ENCODE measurements at places on chromosomes 6 and 20.

GRCh38 chr20:17568045-17568788 is 1.7 kb upstream of the DSTN start:
- no peak for DNase-seq

- DNase-seq, result peak; percentile 73
These were observed at the start of gene PPP1R18 for GRCh38 chr6:30686009-30686907. Gene PPP1R18, minus strand, starts transcription at chr6:30686645. Its CDS starts 627 bp downstream, at chr6:30686018.

DNA sequence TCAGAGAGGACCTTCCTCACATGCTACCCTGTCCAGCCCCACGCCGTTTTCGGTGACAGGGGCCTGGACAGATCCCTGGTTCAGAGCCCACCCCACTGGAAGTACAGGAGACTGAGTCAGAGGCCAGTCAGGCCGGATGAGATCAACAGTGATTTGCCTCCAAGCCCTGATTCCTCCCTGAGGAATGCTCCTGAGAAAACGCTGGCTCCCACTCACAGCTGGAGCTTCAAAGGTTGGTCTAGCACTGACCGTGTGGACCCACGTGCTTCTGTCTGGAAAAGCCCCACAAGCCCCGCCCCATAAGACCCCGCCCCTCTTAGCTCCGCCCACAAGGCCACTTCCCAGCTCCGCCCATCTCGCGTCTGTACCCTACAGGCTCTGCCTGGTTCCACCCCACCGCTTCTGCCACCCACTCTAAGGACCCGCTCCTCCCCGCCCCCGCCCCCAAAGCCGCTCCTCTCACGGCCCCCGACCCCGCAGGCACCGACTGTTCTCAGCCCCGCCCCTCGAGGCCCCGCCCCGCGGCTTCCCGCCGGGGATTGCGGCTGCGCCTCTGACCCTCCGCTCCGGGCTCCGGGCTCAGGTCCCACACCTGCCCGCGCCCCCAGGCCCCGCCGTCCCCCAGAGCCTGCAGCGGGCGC is 64.9 kb upstream of the BHLHE23 start:
- peak; percentile 12 for DNase-seq

DNA sequence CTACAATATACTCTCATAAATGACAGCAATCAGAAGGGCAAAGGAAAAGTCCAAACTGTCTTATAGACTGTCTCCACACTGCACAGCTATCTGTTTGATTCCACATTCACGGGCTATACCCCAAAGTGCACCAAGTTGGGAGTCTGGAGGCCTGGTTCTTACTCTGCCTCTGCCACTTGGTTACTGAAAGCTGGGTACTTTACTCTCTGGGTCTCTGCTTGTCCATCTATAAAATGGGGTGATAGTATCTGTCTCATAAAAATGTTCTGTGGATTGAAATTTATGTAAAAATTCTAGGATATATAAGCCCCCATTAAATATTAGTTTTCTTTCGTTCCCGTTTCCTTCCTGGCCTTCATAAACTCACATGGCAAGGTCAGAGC is 86.5 kb downstream of the CD164 start:
- DNase-seq, result no peak

GRCh38 chr6:164099269-164099865 is 684.8 kb downstream of the QKI start:
- DNase-seq, result no peak

- no peak for DNase-seq
These were observed 38.0 kb downstream of the TGM2 start for GRCh38 chr20:38126932-38127621.

- no peak for DNase-seq
These were observed 83.1 kb downstream of the SYNJ2 start for GRCh38 chr6:158064725-158065251.

GRCh38 chr20:58228484-58229197 is at the start of gene ANKRD60:
Gene ANKRD60, minus strand, starts transcription at chr20:58228653. Its CDS starts 0 bp downstream, at chr20:58228653.
- DNase-seq, result peak; percentile 58

DNA sequence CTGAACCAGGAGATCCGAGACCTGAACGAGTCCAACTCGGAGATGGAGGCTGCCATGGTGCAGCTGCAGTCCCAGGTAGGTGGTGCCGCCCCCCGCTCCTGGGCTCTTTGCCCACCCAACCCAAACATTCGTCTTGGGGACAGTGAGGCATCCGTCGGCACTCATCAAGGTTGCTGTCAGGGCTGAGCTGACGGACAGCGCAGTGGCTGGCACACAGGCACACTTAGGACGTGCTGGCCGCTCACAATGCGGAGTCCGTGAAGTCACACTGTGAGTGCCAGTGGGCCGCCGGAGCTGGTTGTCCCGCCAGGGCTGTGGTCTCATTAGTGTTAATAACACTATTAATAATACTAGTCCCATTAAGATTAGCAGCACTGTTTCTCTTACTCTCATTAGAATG is 18.2 kb upstream of the PCMTD2 start:
- no peak for DNase-seq

DNA sequence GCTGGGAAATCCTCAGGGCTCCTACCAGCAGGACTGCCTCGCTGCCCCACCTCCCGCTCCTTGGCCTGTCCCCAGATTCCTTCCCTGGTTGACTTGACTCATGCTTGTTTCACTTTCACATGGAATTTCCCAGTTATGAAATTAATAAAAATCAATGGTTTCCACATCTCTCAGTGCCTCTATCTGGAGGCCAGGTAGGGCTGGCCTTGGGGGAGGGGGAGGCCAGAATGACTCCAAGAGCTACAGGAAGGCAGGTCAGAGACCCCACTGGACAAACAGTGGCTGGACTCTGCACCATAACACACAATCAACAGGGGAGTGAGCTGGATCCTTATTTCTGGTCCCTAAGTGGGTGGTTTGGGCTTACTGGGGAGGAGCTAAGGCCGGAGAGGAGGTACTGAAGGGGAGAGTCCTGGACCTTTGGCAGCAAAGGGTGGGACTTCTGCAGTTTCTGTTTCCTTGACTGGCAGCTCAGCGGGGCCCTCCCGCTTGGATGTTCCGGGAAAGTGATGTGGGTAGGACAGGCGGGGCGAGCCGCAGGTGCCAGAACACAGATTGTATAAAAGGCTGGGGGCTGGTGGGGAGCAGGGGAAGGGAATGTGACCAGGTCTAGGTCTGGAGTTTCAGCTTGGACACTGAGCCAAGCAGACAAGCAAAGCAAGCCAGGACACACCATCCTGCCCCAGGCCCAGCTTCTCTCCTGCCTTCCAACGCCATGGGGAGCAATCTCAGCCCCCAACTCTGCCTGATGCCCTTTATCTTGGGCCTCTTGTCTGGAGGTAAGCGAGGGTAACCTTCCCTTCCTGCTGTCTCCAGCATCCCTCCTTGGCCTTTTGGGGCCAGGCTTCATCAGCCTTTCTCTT is at the start of gene CFB:
Gene CFB (plus strand): TSS at position 589 of the 863 bp plus-strand sequence. CDS start 127 bp downstream, at position 716.
- no peak for DNase-seq

GRCh38 chr20:59933296-59933848 is at the start of gene SYCP2:
Gene SYCP2, minus strand, starts transcription at chr20:59933637. Its CDS starts 11,224 bp downstream, at chr20:59922413.
- peak; percentile 63 for DNase-seq

DNA sequence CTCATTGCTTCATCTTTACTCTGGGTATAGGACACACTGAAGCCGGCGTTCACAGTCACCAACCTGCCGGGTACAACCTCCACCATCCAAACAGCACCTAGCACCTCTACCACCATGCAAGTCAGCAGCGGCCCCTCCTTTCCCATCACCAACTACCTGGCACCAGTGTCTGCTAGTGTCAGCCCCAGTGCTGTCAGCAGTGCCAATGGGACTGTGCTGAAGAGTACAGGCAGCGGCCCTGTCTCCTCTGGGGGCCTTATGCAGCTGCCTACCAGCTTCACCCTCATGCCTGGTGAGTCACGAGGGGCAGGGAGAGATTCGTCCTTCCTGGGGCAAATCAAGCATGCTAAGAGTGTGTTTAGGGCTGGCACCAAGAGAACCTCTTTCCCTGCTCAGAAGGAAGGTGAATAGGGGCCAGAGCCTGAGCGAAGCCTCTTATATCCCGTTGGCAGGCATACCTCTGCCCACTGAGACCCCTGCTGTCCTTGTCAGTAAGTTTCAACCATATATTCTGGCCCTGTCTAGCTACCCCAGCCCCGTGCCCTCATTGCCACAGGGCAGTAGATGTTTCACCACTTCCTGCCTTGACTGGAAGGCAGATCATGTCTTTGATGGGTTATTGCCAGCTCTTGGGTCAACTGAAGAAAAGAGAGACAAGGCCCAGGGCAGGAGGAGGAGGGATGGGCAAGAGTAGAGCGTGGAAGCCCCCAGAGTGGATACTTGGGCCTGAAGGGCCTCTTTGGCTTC is 4.8 kb downstream of the SRF start:
- no peak for DNase-seq

- DNase-seq, result no peak
These were observed 4.8 kb downstream of the CRISP3 start for GRCh38 chr6:49739423-49739822.

DNA sequence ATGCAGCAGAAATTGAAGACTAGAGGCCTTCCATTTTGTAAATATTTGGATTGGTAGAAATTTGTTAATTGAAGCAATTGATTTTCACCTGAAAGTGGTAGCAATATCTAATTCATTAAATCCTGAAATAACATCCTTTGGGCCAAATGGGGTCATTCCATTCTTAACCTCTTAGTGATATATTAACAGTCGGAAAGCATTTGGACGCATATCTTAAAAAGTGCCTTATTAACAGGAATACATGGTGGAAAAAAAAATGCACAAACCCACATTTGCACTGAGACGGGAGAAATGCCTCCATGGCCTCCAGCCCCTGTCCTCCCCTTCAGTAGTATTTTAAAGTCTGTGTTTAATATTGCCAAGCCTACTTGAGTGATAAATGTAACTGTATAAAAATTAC is 205.5 kb downstream of the TFAP2B start:
- DNase-seq, result no peak
